ENCODE measurements at places on chromosomes 2 and 18.
A peak's percentile ranks its signal among the peaks of the same experiment; 100 is the strongest.

DNA sequence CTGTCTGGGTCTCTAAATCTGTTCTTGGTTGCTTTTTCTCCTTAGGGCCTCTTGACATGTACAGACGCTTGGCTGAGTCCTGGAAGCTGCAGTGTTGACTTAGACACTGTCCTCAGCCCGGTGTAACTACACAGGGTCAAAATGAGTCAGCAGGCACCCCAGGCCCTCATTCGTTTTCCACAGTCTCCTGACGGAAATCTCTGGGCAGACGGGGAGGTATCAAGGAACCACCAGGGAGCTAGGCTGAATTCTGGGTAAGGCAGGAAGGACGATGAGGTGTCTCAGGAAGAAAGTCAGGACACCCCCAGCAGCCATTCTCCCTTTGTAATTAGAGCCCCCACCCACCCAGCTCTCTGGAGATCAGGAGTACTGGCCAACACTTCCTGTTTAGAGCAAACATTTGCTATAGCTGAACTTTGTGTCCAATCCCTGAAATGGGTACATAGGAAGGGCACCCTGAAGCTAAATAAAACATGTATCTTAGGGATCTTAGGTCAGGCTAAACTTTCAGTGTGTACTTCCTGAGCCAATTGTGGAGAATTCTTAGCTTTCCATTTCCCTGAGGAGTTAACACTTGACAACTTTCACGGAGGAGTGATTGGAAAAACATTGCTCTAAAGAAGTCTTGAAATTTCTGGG is 23.9 kb upstream of the EPAS1 start:
- DNase-seq = no peak

DNA sequence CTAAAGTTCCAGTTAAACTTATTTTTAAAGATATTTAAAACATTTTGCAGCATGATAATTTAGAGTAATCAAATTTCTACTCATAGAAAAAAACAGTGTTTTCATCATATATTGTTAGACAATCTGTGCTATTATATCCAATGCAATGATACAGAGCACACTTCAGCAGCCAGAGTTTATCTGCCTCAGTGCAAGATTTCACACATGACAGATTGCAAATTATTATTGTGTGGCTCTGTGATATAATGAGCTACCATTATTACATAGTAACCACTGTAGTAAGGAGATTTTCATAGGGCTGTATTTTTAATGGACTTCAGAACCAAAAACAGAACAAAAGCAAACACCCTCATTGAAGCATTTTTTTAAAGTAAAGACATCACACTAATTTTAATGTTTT is 762.4 kb downstream of the DSC3 start:
- DNase-seq = no peak

DNA sequence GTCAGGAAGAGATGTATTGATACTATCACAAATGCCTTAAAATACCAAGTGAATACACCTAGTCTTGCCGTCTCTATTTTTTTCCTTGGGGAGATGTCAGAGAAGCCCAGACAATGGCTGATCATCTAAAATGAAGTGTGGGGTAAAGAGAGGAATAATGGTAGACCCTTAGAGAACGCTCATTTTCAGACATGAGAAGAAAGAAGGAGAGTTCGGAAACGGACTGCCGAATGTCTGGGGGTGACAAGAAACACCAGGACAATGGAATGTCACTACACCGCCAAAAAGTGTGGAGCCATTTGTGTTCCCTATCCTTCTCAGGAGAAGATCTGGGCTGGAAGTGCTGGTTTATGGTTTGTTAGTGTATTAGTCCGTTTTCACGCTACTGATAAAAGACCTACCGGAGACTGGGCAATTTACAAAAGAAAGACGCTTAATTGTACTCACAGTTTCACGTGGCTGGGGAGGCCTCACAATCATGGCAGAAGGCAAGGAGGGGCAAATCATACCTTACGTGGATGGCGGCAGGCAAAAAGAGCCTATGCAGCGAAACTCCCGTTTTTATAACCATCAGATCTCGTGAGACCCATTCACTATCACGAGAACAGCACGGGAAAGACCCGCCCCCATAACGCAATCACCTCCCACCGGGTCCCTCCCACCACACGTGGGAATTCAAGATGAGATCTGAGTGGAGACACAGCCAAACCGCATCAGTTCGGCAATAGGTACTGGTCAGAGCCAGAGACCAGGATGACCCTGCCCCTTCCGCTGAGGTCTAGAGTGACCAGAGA is 743.7 kb downstream of the GALR1 start:
- DNase-seq = no peak

- peak; percentile 87 for DNase-seq
Measured at GRCh38 chr2:178193823-178194599, at the start of gene OSBPL6. Gene OSBPL6 (plus strand): TSS chr2:178194512. CDS start chr2:178306185, 111,673 bp downstream.

DNA sequence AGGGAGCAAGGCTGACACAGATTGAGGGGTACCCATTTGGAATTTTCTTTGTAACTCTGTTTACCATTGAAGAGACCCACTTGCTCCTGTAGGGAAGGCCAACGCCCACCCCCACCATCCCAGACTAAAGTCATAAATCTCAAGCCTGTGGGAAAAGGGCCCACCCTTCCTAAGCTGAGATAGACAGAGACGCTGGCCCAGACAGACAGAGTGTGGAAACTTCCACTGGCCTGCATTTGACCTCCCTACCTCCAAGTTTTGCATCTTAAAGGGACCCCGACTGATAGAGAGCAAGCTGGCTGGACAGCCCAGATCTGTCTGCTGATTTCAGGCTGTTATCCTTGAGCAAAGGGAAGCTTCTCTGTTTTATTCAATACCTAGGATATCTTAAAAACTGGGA is 48.2 kb upstream of the SLC14A2 start:
- peak; percentile 53 for DNase-seq

DNA sequence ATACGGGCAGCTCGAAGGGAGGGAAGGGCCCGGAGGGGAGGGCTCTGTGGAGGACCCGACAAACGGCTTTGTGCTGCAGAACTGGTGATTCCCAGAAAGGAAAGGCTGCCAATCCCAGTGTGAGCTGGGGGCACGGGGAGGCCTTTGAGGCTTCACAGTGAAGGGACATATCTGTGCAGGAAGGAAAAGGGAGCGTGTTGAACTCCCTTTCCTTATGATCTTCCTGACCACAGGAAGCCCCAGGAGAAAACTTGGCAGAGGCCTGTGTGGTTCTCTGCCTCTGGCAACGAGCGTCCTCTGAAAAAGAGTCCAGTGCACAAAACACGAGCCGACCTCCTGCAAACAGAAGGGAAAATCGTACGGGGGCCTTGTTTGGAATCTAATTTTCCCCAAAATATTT is 683.5 kb upstream of the SALL3 start:
- peak; percentile 31 for DNase-seq

DNA sequence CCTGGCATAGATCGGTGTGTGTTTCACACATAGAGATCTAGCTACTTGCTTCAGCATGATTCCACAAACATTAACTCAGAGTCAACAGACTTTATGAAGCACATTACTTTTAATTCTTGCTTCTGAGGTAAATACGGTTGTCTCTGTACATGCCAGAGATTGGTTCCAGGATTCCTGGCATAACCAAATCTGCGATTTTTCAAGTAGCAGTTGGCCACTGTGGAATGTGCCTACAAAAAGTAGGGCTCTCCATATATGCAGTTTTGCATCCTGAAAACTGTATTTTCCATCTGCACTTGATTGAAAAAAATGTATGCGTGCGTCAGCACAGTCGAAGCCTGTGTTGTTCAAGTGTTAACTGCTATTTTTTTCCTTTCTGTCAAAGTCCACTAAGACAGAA is 85.0 kb downstream of the ZAP70 start:
- DNase-seq = no peak

GRCh38 chr2:129178356-129178755 is 801.1 kb upstream of the RAB6C start:
- DNase-seq = no peak

DNA sequence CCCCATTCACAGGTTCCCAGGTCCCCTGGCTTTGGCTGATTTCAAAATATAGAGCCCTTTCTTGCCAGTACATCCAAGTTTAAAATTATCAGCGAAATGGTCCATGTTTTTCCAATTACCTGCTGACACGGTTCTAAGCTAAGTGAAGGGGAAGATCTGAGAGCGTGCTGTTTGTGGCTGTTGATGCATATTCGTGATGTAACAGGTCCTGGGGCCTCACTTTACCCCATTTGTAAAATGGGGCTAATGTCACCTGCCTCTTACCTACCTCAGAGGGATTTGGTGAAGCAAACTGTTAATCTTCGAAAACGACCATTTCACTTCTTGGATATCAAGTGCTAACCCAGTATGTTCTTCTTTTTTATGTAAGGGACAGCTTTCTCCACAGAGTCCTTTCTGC is 33.0 kb downstream of the SLC1A4 start:
- DNase-seq = no peak

- DNase-seq = no peak
Measured at GRCh38 chr2:62383846-62384245, 122.1 kb downstream of the TMEM17 start.

- no peak for DNase-seq
Measured at GRCh38 chr2:160783474-160783873, 289.9 kb upstream of the RBMS1 start.
